ENCODE measurements at places on chromosomes 7 and 10.

DNA sequence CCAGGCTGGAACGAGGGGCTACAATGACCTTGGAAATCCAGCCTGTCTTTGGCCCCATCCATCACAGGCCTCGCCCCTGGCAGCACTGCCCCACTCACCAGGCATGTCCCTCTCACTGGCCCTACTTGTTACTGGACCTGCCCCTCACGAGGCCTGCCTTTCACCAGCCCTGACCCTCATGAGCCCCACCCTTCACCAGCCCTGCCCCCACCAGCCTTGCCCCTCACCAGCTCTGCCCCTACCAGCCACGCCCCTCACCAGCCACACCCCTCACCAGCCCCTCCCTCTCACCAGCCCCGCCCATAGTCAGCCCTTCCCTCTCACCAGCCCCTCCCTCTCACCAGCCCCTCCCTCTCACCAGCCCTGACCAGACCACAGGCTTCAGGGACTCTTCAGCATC is 57.8 kb downstream of the COL26A1 start:
- DNase-seq: no peak

DNA sequence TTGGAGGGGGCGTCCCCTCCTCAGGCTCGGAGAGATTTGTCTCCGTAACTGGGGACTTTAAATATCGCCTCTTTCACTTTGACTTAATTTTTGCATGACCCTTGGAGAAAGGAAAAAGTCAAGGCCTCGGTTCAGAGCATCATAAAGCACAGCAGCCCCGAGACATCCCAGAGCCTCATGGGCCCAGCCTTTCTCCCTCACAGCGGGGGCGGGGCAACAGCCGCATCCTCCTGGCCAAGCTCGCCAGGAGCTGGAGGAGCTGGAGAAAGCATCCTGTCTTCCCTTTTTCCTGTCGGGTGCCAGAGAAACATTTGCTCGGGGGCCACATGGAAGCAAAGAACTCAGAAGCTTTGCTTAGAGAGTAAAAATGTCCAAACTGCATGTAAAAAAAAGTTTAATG is 43.6 kb upstream of the DPYSL4 start:
- DNase-seq: no peak

GRCh38 chr7:6623589-6624245 is 8.3 kb downstream of the ZNF853 start:
- no peak for DNase-seq

DNA sequence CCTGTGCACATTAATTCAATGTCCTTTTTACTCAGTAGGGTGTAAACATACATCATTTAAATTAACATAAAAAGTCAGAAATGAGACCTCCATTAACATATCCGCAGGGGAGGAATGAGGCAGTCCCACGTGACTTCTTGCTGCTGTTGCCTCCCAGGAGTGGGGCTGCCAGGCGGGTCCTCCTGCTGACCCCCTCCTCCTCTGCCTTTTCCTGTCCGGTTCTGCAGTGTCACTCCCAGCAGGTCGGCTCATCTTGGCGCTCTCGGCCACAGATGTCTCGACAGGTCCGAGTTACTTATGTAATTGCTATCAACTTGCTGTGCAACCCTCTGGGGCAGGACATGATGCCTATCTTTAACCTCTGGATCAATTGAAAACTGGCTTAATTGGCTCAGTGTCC is 329.6 kb downstream of the GALNT17 start:
- no peak for DNase-seq

DNA sequence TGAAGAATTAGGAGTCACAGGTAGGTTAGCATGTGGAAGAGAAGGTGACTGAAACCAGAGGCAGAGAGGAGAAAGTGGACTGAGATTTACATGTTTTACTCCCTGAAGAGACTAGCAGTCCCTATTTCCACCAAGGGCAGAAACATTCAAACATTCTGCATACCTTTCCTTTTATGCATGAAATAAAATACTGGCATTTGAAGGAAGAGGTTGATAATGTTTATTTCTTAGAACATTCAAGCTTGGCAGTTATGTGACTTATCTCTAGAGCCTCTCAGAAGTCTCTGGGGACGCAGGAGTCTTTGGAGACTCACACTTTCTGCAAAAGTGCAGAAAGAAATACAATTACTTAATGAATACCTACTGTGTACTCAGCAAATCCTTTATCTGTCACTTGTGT is 507.1 kb upstream of the C7orf33 start:
- DNase-seq: no peak

- DNase-seq: no peak
Measured at GRCh38 chr10:113549856-113550255, 3.0 kb upstream of the HABP2 start.

Data from astrocyte of the cerebellum (primary cell).